Lung microvascular endothelial cell (primary cell): ENCODE measurements at places on chromosomes 7 and 10. TPM values are rescaled to one million over a fixed set of nuclear protein-coding genes. Genes with fewer than 3 reads are reported as not detected.

GRCh38 chr10:104037261-104037951, 48.3 kb downstream of the COL17A1 start:
- no peak for DNase-seq

The STARD3NL gene
- total RNA-seq = 85.2 and 107 TPM in 2 replicates

The UNCX gene
- not detected in 2 replicates for total RNA-seq

DNA sequence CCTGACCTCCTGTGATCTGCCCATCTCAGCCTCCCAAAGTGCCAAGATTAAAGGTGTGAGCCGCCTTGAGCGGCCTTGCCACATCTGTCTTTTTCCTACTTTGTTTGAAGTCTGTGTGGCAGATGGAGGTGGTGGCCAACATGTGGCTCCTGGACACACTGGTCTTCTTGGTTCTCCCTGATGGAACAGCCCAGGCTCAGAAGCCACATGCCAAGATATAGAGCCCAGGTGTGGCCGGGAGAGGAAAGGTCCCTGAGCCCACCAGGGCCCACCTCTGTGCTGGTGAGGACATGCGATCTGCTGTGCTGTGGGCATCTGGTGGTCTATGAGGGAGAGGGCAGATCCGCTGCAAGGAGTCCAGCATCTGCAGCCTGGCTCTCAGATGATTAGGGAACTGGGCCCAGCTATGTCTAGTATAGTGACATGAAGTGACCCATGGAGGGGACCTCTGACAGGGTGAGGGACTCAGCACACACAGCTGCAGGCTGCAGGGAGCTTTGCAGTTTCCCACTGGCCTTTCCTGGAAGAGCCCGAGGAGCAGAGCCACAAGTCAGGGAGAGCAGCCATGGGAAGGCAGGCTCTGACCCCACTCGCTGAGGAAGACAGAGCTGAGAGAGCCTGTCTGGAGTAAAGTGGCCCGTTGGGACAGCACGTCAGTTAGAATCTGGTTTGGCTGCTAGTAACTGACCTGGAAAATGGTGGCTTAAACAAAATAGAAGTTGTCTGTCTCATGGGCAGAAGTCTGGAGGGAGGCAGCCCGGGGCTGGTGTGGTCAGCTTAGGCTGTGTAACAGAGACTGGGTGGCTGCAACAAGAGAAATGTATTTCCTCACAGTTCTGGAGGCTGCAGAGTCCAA, 25.9 kb downstream of the ADCY1 start:
- no peak for DNase-seq

The PRKCQ gene
- 0.44 and 0.60 TPM in 2 replicates for total RNA-seq

The DDC gene
- not detected in 2 replicates for total RNA-seq

DNA sequence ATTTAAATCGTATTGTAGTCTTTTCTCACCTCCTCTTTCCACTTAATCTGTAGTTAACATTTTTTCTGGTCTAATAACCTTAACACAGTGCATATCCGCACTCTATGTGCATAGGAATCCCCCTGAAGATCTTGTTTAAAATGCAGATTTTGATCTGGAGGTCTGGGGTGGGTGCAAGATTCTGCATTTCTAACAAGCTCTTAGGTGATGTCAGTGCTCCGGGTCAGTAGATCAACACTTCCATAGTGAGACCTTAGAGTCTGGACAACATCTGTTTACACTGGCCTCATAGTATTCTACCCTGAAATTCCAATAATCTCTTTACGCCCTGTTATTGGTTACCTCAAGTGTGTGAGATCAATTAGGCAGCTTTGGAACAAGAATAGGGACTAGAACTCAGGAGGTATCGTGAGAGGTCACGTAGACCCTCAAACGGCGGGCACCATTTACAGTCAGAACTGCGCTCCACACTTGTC, 434 bp upstream of the PLEKHA8 start:
- DNase-seq = no peak

DNA sequence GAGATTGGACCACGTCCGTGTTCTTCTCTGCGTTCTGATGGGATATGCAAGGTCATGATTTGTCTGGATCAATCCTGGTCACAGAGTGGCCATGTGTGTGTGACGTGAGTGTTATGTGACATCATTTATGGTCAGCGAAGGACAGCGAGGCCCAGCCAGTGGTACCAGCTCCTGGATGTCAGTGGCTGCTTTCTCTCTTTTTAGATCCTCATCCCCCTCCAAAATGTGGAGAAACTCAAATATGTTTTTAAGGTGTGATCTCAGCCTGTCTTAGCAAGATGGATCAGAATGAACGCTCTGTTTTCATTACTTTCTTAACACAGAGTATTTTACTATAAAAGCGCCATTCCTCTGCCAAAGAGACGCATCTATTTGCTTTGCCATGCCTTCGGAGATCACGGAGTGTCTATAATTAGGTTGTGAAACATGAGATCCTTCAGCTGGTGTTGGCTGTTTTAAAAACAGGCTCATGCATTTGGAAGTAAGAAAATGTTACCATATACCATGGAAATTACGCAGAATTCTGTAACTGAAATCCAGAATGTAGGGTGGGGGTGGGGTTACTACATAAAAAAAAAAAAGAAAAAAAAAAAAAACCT, 245.5 kb upstream of the TCERG1L start:
- DNase-seq = no peak

The GIMAP2 gene
- 34.0 and 42.3 TPM in 2 replicates for total RNA-seq

- no peak for DNase-seq
Measured at GRCh38 chr7:157983502-157984422, 603.9 kb downstream of the PTPRN2 start.

The DOCK1 gene
- total RNA-seq = 62.3 and 81.5 TPM in 2 replicates
